ELR (cell line): ENCODE measurements at places on chromosomes 6 and 20.

- DNase-seq = peak; percentile 92
Measured at GRCh38 chr6:12012558-12013306, 620 bp downstream of the HIVEP1 start.

GRCh38 chr6:123913863-123914262, 110.2 kb downstream of the NKAIN2 start:
- no peak for DNase-seq

GRCh38 chr6:154229786-154230185, 126.8 kb downstream of the IPCEF1 start:
- no peak for DNase-seq

- no peak for DNase-seq
Measured at GRCh38 chr6:75166773-75167172, 39.1 kb downstream of the COL12A1 start.

DNA sequence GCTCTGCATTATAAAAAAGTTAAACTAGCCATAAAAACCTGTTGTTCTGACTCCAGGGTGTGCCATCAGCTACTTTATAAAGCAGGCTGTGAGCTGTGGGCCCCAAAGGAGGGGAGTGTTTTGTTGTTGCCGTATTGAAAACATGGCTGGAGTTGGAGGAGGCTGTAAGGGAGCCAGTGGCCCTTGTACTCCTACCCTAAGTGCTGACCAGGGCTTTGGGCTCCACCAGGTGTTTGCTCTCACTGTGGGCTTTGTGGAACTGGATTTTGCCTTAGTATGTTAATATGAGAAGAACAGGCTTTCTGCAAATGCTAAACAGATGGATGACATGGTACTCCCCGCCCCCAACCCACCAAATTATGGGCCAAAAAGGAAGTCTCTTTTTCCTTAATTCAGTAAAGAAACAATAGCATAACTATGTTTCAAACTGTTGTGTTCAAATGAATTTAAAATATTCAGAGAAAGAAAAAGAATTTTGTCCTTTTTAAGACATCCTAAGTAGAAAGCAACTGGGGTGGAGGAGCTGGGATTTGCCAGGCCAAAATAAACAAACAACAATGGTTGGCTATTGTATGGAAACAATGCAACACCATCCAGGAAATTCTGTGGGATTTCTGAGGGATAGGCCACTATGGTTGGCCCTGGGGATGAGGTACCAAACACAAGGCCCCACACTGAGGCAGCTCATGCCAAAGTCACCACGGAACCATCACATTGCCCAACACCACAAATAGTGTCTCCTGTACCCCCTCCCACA, 63.3 kb downstream of the PLCG1 start:
- no peak for DNase-seq

DNA sequence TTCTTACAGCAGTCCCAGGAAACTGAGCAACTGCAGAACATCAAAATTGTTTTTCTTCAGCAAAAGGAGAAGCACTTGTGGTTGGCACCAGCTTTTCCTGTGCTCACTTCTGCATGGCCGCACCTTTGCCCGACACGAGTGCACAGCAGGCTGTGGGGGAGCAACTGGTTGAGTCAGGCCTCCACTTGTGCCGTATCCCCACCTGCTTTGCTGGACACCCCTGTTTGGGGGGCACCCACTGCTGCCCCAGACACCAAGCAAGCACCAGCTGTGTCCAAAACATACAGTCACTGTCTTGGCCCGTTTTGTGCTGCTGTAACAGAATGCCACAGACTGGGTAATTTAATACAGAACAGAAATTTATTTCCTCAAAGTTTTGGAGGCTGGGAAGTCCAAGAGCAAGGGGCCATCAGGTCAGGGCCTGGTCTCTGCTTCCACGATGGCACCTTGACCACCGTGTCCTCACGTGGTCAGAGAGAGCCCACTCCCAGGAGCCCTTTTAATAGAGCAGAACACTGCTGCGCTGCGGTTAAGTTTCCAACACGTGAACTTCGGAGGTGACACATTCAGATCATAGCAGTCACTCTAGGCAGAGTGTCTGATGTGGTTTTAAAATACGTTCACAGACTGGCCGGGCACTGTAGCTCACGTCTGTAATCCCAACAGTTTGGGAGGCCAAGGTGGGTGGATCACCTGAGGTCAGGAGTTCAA, 8.7 kb upstream of the GMEB2 start:
- DNase-seq = no peak

DNA sequence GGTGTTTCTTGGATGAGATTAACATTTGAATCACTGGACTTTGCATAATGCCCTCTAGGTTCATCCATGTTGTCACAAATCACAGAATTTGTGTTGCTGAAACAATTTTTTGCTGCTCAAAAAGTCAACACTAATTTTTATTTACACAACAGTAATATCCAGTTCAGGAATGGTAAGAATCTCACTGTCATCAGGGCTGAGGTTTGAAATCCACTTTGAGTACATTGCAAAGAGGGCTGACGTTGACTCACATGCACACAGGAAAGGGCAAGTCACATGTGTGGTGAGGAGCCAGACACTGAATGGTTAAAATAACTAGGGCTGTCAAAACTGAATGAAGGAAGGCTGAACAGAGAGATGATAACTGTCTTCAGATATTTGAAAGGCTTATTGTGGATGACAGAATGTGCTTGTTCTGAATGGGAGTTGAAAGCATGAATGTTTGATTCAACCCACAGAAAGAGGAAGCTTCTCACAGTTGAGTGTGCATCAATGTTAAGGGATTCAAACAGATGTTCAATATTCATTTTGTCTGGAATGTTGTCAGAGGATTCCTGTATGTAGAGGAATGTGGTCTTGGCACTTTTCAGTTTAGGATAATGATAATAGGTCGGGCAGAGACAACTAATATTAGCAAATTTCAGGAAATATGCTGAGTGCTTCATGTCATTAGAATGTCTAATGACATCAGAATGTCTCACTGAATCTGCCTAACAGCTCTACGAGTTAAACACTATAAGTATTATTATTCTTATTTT, 3.6 kb upstream of the ADGRG6 start:
- DNase-seq = peak; percentile 92

GRCh38 chr6:155371230-155371629, 56.9 kb upstream of the TFB1M start:
- DNase-seq = no peak

DNA sequence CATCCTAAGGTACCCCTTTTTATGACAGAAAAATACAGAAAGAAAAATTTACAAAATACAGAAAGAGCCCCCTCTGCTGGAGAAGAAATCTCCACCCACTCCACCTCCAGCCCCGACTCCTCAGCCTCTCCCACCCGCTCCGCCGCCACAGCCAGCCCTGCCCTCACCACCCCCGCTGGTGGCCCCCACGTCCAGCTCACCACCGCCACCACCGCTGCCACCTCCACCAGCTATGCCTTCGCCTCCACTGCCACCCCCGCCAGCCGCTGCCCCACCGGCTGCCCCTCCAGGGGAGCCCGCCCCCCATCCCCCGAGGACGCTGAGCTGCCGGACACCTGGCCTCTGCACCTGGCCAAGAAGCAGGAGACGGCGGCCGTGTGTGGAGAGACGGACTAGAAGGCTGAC, 17.7 kb downstream of the WFDC2 start:
- no peak for DNase-seq

DNA sequence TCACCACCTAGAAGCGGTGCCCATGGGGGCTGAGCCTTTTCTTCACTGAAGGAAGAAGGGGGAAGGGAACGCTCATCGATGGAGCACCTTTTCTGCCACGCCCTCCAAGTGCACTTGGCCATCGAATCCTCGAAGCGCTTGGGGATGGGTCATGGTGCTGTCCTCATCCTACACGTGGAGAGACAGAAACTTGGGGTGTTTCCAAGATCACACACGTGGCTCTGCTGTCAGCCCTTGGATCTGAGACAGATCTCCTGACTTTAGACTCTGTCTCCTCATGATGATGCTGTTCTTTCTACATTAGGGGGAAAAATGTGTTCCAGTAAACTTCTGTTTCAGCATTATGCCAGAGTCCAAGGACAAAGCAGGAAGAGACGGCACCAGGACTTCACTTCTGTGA, 78.5 kb downstream of the SYNDIG1 start:
- no peak for DNase-seq

- DNase-seq = no peak
Measured at GRCh38 chr6:160089534-160089897, 32.1 kb upstream of the SLC22A1 start.

GRCh38 chr6:130794010-130794697, 33.1 kb upstream of the SMLR1 start:
- no peak for DNase-seq

GRCh38 chr20:63122626-63123025, 93.3 kb downstream of the YTHDF1 start:
- no peak for DNase-seq

DNA sequence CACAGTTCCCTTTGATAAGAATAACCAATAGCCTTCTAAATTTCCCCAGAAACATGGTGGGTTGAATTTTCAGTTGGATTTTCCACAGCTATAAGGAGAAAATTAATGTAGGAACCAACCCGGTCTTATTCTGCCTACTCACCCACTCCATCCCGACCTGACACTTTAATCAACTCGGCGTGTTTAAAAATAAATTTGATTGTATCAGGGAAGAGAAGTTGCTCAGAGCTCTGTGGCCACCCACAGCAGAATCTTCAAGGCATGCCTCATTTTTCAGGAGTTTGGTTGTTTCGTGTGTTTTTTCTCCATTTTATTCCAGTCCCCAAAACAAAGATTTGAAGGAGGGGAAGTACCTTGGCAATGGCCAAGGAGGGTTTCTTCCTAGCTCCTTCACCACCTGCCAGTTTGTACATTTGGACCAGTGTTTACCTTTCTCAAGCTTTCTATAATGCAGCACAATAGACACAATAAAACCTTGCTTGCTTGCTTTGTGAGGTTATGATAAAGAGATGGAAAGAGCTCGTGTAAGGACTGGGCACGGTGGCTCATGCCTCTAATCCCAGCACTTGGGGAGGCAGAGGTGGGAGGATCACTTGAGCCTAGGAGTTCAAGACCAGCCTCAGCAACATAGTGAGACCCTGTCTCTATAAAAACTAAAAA, 297.2 kb upstream of the JARID2 start:
- no peak for DNase-seq

DNA sequence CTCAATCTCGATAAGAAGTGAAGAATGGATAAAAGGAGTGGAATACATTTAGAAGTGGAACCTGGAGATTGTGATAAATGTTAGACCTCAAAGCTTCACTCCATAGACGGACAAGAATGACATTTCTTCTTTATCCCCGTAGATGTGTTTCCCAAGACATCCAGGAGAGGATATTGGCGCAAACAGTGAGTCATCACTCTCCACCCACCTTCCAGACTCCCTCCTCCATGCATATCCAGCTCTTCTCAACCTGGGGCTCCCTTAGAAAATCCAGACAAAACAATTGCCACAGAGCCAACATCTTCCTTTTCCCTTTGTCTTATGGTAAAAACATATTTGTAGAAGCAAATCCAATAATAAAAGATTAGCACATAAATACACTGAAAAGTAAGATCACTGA, 586.1 kb downstream of the PTPRT start:
- no peak for DNase-seq

DNA sequence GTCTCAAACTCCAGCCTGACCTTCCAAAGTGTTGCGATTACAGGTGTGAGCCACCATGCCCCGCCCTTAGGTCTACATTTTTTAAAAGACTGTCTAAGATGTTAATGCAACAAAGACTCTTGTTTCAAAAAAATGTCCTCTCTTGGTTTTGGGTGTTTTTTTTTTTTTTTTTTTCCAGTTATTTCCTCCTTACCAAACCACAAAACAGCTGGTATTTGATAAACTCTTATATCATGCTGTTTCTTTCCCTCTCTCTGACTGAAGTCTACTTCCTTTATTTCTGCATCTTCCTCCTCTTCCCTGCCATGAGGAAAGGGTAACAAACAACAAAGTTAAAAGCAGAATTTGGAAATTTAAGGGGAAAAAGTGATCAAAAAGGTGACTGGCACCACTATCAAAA, 21.2 kb downstream of the STK38 start:
- no peak for DNase-seq

GRCh38 chr6:110013386-110013785, 35.3 kb downstream of the GPR6 start:
- no peak for DNase-seq

DNA sequence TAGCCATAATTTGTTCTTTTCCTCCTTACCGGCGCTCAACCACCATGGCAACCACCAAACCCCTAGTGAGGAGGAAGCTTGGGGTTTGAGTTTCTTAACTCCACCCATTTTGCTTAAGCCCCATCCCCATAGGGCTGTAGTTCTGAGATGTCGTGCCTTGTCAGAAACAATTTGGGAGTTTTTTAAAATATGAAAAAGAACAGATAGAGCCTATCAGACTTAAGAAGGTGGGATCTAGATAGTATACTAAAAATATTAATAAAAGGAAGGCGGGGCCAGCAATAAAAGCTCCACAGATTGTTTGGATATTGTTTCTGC, 5.6 kb downstream of the BRD2 start:
- peak; percentile 72 for DNase-seq

DNA sequence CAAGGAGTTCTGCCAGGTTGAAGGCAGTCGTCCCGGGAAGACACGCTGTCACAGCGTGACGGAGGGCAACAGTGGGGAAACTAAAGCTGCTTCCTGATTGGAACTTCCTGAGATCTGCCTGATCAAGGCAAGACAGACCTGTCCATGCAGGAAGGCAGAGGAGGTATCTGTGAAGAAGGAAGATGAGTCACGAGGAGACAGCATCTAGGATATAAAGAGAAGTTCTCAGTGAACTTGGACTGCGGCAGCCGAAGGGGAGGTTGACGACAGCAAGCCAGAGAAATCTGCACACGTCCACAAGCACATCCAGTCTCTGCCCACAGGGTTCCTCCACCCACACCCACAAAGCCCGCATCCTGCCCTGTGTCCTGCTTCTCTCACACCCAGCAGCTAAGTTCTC, 38.6 kb downstream of the PREP start:
- peak; percentile 42 for DNase-seq

- peak; percentile 53 for DNase-seq
Measured at GRCh38 chr6:126188279-126188909, 151.5 kb upstream of the CENPW start.

- no peak for DNase-seq
Measured at GRCh38 chr6:157953580-157954091, 28.0 kb upstream of the SYNJ2 start.

- DNase-seq = no peak
Measured at GRCh38 chr6:87653074-87653962, 48.7 kb downstream of the AKIRIN2 start.

DNA sequence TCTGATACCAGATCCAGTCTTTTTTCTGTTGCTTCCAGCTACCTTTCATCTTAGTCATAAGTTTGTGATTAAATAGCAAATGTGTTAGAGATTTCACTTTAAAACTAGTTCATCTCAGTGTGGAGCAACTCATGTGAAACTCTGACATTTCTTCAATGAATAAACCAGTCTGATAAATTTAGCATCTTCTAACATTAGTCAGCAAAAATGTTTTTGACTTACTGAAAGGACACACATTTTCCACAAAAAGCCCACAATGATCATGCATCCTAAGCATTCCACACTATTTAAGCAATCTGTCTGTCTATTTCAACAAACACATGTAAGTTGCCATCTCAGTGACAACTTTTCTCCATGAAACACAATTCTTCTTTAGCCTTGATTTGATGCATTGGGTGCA, 222.2 kb upstream of the SLC35B3 start:
- DNase-seq = no peak

GRCh38 chr6:1554476-1555310, 55.0 kb upstream of the FOXC1 start:
- peak; percentile 71 for DNase-seq

- no peak for DNase-seq
Measured at GRCh38 chr20:34583544-34583943, 25.0 kb downstream of the MAP1LC3A start.

GRCh38 chr6:135880066-135880972, 28.8 kb downstream of the PDE7B start:
- peak; percentile 87 for DNase-seq
